ENCODE measurements at places on chromosomes 12 and 14.

DNA sequence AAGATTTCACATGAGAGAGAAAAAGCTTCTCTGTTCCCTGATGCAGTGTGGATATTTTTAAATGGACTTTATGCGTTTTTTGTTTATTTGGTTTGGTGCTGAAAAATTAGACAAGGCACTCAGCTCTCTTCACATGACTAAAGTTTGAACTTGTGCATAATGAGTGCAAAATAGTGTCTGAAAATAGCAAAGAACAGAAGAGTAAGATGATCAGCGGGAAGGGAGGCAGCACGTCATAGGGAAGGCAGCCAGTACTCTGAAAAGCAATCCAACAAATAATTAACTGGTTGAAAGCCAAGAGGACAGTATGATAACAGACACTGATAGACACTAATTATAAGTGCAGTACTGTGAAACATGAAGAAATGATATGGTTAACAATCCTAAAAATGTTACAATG, 46.6 kb upstream of the CDKN3 start:
- no peak for DNase-seq

- no peak for DNase-seq
Measured at GRCh38 chr12:76186131-76186906, 101.8 kb upstream of the NAP1L1 start.

DNA sequence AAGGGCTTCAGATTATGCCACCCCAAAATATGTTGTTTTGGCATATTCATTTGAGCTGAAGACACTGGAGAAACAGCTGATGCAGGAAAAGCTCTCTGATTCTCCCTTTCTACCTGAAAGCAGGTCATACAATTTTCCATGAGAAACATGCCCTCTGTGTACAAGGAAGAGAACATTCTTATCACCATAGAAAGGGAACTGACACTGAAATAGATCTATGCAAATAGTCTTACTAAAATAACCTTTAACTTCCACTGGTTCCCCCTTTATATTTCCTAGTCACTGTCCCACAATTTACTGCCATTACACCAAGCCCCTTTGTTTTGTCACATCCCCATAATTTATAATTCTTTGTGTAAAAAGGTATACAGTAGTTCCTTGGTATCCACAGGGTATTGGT, 9.6 kb upstream of the PHC1 start:
- DNase-seq = no peak

GRCh38 chr12:76202621-76203020, 118.1 kb upstream of the NAP1L1 start:
- DNase-seq = no peak

DNA sequence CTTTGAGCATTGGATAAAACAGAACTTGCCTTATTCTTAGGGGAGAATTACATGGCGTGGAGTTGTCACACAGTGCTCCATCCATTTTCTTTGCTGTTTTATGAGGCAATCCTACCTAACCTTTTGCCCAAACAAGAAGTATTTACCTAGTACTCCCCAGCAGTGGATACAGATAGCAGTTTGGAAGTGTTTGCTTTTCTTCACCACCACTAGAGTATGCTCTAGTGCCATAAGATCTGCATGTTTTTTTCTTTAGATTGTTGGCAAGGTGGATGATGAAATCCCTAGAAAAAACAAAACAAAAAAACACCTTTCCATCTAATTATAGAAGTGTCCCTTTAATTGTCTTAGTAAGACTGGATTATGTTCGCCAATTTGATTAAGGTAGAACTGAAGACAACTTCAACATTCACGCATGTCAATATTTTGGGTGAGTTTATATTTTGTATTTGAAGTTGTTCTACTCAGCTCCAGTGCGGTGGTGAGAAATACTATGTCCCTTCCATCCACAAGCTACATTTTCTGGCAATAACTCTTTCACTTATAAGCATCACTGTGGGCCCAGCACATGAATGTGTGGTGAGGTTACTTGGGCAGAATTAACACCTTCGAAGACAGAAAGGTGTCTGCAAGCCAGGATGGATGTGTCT, 23.6 kb upstream of the TMEM260 start:
- DNase-seq = no peak

DNA sequence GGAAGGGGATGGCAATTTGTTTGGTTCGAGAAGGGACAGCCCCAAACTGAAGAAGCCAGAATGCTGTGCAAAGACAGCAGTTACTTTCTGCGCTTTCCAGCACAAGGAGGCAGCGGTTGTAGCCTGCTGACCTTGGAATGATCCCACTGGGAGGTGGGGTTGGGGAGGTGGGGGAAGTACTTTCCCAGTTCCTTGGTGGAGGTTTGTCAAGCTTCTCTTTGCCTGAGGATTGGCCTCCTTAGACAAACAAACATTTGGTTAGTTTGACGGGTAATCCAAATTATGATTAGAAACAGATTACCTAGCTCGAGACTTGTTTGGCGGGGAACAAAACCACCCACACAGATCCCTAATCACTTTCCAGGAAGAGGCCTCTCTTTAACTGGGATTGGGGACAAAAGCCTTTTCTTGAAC, 79.1 kb upstream of the EGLN3 start:
- no peak for DNase-seq

GRCh38 chr14:20608383-20609110, 17.4 kb upstream of the RNASE12 start:
- no peak for DNase-seq

GRCh38 chr12:28780096-28780495, 369.0 kb upstream of the FAR2 start:
- no peak for DNase-seq

DNA sequence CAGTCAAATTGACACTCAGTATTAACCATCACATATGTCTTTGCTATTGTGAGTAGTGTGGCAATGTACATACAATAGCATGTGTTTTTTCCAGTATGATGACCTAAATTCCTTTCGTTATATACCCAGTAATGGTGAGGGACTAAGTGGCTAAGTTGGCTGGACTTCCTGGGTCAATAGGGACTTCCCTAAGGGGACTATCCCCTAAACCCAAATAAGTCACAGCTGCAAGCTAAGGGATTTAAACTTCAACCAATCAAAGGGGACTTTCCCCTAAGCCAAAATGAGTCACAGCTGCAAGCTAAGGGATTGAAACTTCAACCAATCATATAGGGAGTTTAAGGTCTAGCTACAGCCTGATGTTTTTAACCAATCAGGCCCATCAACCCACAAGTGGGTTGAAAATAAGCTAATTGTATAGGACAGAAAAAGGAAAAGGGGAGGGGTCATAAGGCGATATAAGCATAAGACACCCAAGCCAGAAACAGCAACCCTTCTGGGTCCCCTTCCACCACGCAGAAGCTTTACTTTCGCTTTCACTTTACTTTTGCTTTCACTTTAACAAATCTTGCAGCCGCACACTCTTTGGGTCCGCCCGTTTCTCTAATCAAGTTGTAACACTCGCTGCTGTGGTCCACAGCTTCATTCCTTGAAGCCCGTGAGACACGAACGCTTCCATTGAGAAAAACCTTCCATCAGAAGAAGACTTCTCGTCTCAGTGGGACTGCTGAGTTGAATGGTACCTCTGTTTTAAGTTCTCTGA, 404.4 kb downstream of the FLRT2 start:
- peak; percentile 72 for DNase-seq

DNA sequence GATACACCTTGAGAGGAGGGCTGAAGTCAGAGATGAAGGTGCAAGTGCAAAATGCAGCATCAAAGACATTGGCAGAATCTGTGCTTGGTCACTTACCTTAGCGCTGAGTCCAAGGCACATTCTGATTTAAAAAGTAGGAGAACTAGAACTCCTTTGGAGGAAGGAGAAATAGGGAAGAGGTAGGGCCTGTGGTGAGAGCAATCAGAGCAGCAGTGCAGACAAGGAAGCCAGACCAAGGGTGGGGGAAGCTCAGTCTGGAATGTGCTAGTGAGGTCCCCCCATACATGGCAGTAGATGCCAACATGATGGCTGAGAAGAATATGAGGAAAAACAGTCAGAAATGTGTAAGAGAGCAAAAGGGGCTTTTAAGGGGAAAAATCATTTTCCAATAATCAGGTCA, 206.5 kb downstream of the SSPN start:
- DNase-seq = no peak

DNA sequence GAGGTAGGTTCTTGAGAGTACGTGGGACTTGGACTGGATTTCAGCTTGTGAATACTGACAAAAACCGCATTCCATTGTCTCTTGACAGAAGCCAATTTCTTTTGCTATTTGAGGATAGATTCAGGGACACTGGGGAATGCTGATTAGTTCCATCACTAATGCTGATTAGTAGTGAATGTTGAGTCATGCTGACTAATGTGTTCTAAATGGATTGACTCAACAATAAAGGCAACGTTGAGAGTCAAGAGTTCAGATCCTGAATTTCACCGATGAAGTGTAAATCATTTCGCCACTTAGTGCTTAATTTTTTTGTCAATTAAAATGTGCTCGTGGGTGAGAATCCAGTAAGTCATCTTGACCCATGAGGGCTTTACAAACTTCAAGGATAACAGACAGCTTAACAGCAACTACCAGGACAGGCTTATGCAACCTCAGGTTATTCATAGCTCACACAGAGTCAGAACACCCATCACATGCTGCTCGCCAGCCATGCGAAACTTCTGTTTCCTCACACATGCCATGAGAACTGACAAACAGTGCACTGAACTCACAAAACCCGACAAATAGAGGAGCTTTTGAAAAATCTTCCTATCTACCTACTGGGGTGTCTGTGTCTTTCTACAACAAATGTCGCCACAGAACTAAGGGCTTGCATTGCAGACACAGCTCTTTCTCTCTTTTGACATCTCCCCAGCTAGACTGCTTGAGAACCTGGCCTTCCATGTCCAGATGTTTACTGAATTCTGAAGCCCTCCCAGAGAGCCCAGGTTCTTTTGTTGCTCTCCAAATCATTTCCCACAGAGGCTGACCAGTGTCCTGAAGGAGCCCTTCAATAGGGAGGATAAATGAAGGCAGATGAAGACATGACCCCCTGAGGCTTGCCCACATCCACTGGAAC, 316.4 kb downstream of the ZFP36L1 start:
- no peak for DNase-seq

GRCh38 chr14:103463149-103463548, 59.5 kb downstream of the CKB start:
- no peak for DNase-seq

- DNase-seq = no peak
Measured at GRCh38 chr12:112523856-112524255, 105.1 kb downstream of the PTPN11 start.

DNA sequence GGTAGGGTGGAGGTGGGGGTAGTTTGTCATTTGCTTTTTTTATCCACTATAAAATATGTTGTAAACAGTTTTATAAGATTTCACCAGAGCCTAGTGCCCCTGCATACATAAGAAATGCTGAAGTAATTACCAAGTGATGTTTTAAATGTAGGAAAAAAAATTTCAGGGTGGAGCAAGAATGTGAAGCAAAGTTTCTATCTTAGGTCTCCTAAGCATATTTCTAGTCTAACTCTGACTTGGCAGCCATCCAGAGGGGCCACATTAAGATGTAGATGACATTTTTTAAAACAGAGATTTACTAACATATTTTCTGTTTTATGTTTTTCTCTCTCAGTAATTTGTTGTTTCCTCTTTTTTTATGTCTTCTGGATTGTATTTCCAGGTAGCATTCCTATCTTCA, 15.8 kb upstream of the KRAS start:
- DNase-seq = no peak

GRCh38 chr14:67391268-67391667, 20.7 kb downstream of the PLEK2 start:
- DNase-seq = no peak

DNA sequence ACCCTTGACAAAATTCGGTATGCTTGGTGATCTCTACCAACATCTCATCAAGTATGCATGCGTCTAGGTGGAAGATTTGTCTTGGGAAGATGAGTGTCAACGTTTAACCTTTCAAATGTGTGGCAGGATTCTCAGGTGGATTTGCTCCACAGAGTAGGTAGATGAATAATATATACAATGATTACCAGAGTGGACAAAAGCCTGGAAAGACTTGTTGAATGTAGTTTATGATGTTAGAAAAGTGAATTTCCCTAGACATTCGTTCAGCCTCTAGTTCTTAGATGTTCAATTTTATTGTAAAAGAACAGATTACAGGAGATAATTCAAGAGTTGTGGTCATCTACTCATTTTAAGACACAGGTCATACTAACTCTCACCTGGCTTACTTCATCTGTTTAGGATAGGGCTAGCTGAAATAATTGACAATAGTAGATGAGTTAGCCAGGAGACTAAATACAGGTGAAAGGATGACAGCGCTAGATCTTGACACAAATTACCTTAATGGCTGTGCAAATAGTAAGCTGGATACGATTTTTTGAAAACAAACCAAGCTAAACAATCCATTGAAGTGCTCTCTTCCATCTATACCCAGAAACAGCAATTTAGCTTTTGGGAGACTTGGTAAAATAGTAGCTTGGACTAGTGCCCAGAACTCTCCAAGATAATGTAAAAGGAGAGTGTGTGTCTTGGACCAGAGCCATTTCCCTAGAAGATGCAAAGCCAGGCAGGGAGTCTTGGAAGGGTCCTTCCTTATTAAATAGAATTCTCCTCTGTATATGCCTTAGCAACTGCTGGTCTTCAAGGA, 168.0 kb downstream of the DACT1 start:
- no peak for DNase-seq

DNA sequence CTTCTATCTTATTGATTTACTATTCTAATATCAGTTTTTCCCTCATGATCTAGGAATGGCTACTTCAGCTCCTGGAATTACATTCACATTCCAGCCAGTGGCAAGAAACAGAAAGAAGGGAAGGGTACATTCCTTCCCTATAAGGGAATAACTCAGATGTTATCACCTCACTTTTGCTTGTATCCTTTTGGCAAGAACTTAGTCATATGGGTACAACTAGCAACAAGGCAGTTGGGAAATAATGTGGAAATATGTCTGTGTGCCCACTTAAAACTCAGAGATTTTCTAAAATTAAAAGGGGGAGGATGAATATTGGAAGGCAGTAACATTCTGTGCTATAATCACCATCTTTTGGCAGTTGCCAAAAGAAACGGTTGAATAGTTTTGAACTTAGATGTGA, 85.6 kb downstream of the MSRB3 start:
- no peak for DNase-seq

- peak; percentile 7 for DNase-seq
Measured at GRCh38 chr12:46303039-46303666, 34.3 kb upstream of the SLC38A1 start.

DNA sequence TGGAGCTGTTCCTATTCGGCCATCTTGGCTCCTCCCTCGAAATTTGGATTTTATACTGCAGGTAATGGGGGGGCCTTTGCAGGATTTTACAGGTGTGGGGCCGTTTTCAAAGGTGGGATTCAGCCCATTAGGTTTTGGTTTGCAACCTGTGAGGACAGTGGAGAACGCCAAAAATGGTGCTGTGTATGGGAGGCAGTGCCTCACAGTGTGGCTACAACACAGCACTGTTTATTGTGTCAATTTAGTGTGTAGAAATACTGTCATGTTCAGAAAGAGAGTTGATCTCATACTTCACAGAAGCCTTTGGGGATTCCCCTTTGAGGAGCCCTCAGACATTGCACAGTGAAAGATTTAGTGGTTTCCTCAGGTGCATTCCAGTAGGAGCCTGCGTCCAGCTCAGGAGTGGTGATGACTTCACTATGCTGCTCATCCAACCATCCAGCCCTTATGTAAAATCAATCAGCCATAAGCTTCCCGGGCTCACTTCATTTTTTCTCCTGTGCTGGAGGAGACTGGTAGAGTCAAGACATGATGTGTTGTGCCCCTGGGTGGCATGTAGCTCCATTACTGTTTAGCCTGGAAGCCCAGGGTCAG, 92.7 kb upstream of the PRMT8 start:
- DNase-seq = no peak

All from T-helper 2 cell (primary cell).